GM23338 (cell line): ENCODE measurements at places on chromosomes 7 and 10.
A peak's percentile ranks its signal among the peaks of the same experiment; 100 is the strongest.

GRCh38 chr10:71285180-71285545 lies 33.9 kb upstream of the SLC29A3 start:
- peaks cover 2% of the 10 kb centered on the region; the same call in 1 of the 2 replicates for H3K4me1 ChIP-seq
- H3K27ac ChIP-seq, result no peak overlapping the region
- DNase-seq, result peak; percentile 86
- peaks cover 4% of the 10 kb centered on the region for H3K36me3 ChIP-seq
- H3K4me3 ChIP-seq, result no peak overlapping the region

GRCh38 chr10:49118430-49119074 lies 3.2 kb upstream of the VSTM4 start:
- H3K4me1 ChIP-seq, result no peaks in the 10 kb centered on the region
- H3K36me3 ChIP-seq, result no peaks in the 10 kb centered on the region
- H3K27me3 ChIP-seq, result peaks cover 11% of the 10 kb centered on the region
- H3K27ac ChIP-seq, result no peak overlapping the region

GRCh38 chr7:31052487-31052840 lies 356 bp downstream of the ADCYAP1R1 start:
- H3K4me3 ChIP-seq, result peak overlapping the region; percentile 81
- H3K27me3 ChIP-seq, result peaks cover 31% of the 10 kb centered on the region
- no peak overlapping the region for H3K27ac ChIP-seq
- DNase-seq, result no peak
- H3K36me3 ChIP-seq, result no peaks in the 10 kb centered on the region
- peaks cover 10% of the 10 kb centered on the region for H3K4me1 ChIP-seq

DNA sequence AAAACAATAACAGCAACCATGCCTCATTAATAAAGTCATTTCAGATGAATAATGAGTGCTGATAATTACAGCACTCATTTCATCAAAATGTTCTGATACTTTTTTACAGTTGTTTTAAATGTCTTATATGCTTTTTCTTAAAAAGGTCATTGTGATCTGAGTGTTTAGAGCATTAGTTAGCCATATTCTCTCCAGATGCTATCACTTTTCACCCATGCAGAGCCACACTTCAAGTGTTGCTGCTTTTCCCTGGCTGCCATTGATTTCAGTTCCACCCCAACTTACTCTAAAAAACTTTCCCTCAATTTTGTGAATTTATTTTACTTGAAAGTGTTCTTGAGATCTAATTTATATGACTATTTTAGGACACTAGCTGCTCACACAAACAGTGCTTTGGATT lies 41.8 kb downstream of the NUP205 start:
- no peak for DNase-seq
- no peaks in the 10 kb centered on the region for H3K27me3 ChIP-seq
- no peaks in the 10 kb centered on the region for H3K4me1 ChIP-seq
- H3K27ac ChIP-seq, result no peak overlapping the region
- no peak overlapping the region for H3K4me3 ChIP-seq
- H3K36me3 ChIP-seq, result peaks cover 79% of the 10 kb centered on the region

DNA sequence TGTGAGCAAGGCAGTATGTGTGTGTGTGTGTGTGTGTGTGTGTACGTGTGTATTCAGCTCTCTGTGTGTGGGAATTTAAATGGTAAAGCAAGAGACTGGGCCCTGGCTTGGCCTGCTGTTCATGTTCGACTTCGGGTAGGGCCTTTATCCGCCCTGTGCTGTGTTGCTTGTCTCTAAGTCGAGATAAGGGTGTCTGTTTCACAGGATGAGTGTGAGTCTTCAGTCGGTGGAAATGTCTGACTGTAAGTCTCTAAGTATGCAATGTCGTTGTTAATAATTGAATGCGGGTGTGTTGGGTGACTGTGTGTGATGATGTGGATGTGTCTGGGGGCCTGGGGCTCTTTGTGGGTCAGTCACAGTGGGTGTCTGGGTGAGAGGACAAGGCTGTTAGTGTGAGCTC lies 34.8 kb downstream of the HIF1AN start:
- DNase-seq, result no peak
- H3K36me3 ChIP-seq, result no peaks in the 10 kb centered on the region
- H3K4me3 ChIP-seq, result peak overlapping the region; percentile 85; the same call in 1 of the 2 replicates
- H3K27me3 ChIP-seq, result peaks cover 20% of the 10 kb centered on the region
- no peaks in the 10 kb centered on the region for H3K4me1 ChIP-seq

DNA sequence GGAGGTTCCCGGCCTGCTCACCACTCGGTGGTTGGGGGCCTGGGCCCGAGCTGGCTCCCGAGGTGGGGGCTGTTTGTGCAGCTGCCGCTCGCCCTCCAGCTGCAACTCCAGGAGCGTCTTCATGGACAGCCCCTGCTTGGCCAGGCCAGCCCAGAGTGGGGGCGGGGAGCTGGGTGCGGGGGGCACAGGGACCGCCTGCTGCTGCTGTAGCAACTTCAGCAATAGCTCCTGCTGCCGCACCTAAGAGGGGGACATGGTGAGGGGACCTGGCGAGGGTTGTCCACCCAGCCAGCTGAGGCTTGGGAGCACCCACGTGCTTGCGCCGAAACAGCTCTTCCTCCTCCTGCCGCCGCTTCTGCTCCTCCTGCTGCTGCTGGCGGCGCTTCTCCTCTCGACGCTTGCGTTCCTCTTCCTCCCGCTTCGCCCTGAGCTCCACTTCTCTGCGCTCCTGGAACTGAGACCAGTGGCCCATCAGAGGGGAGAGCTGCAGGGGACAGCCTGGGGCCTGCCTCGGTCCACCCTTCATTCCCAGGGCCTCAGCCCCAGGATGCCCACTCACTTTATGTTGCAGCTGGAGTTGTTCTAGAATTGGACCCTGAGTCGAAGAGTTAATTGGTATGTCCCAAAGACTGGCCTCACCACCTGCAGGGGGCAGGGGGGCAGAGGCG lies 9.6 kb downstream of the GNB2 start:
- no peak overlapping the region for H3K4me3 ChIP-seq
- peaks cover 4% of the 10 kb centered on the region; the same call in 1 of the 2 replicates for H3K36me3 ChIP-seq
- DNase-seq, result no peak

- peak; percentile 27 for DNase-seq
- no peak overlapping the region for H3K27ac ChIP-seq
- peaks cover 26% of the 10 kb centered on the region for H3K4me1 ChIP-seq
- no peaks in the 10 kb centered on the region for H3K36me3 ChIP-seq
- H3K4me3 ChIP-seq, result no peak overlapping the region
Observed at GRCh38 chr7:28362812-28363211, 49.5 kb upstream of the CREB5 start.
